Keratinocyte (primary cell): ENCODE measurements at places on chromosomes 1 and 21. TPM values are rescaled to one million over a fixed set of nuclear protein-coding genes. Genes with fewer than 3 reads are reported as not detected.

Gene MAN1A2
- polyA plus RNA-seq = 13.6 to 23.1 TPM (median 19.0 TPM) in 3 replicates

Gene AJAP1
- polyA plus RNA-seq = 2.2 to 2.8 TPM (median 2.5 TPM) in 3 replicates

Gene SLC35F3
- polyA plus RNA-seq = 11.7 to 13.8 TPM (median 11.9 TPM) in 3 replicates

Gene PTAFR
- polyA plus RNA-seq = 18.6 to 30.7 TPM (median 19.6 TPM) in 3 replicates

Gene VHLL
- 0.22 TPM in 1 of 3 replicates, not detected in the others for polyA plus RNA-seq

Gene AGO1
- polyA plus RNA-seq = 4.2 to 10.4 TPM (median 5.7 TPM) in 3 replicates

Gene KRTAP6-1
- polyA plus RNA-seq = not detected in 3 replicates

Gene ACKR1
- polyA plus RNA-seq = not detected in 3 replicates

Gene S100B
- polyA plus RNA-seq = not detected in 3 replicates

Gene RIMKLA
- not detected in 3 replicates for polyA plus RNA-seq

Gene CD164L2
- 2.6 to 5.9 TPM (median 2.7 TPM) in 3 replicates for polyA plus RNA-seq

GRCh38 chr1:228830185-228830953 lies 95.1 kb downstream of the RHOU start:
- no peak overlapping the region for H3K27ac ChIP-seq
- no peaks in the 10 kb centered on the region for H3K36me3 ChIP-seq
- H3K4me1 ChIP-seq = peaks cover 11% of the 10 kb centered on the region
- H3K27me3 ChIP-seq = peaks cover 27% of the 10 kb centered on the region
- DNase-seq = no peak
- H3K4me3 ChIP-seq = no peak overlapping the region

GRCh38 chr1:18751425-18751824 lies 108.0 kb downstream of the TAS1R2 start:
- H3K4me1 ChIP-seq = no peaks in the 10 kb centered on the region
- peaks cover 7% of the 10 kb centered on the region for H3K27me3 ChIP-seq
- H3K4me3 ChIP-seq = no peak overlapping the region
- H3K36me3 ChIP-seq = no peaks in the 10 kb centered on the region

DNA sequence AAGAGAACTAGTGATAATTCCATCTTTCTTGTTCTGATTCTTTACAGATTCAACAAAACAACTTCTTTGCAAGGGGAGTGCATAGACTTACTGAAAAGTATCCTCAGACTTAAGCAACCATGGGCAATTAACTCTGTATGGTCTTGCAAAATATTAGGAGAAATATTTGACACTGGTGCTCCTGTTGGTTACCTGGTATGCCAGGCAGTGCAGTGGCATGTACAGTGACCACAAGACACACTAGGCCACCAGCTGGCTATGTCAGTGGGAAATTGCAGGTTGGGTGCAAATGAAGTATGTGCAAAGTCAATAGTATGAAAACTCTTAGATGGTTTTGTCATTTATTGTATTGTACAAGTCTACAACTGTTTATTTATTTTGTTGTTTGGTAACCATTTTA lies 34.5 kb downstream of the EPS15 start:
- peaks cover under 1% of the 10 kb centered on the region for H3K36me3 ChIP-seq
- no peak overlapping the region for H3K4me3 ChIP-seq
- H3K27ac ChIP-seq = no peak overlapping the region
- H3K4me1 ChIP-seq = no peaks in the 10 kb centered on the region
- H3K27me3 ChIP-seq = no peaks in the 10 kb centered on the region
- no peak for DNase-seq

- DNase-seq = no peak
- H3K36me3 ChIP-seq = peaks cover 2% of the 10 kb centered on the region
- no peak overlapping the region for H3K27ac ChIP-seq
- H3K4me3 ChIP-seq = no peak overlapping the region
Measured at GRCh38 chr1:40495315-40495903, 13.2 kb upstream of the EXO5 start.

GRCh38 chr21:15221799-15222386 lies 157.1 kb upstream of the NRIP1 start:
- H3K4me1 ChIP-seq = peaks cover 43% of the 10 kb centered on the region
- H3K4me3 ChIP-seq = no peak overlapping the region
- no peaks in the 10 kb centered on the region for H3K27me3 ChIP-seq

- H3K36me3 ChIP-seq = no peaks in the 10 kb centered on the region
- no peak for DNase-seq
- no peak overlapping the region for H3K4me3 ChIP-seq
- H3K27me3 ChIP-seq = no peaks in the 10 kb centered on the region
Measured at GRCh38 chr1:95506736-95507414, 272.9 kb downstream of the RWDD3 start.

DNA sequence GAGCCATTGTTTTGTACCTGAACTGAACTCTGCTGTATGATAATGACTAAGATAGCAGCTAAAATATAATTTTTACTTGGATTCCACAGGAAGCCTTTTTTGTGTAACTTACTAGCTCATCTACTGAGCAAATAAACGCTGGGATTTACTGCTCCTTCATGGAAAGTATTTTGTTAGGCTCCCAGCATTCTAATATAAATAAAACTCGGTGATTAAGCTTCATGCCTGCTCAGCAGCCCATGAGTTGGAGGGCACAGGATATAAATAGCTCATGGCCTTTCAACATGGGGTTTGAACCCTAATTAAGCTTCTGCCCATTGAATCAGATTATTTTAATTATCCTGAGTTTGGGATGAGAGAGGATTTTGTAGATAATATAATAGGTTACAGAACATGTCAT lies 180.0 kb downstream of the PCP4 start:
- no peak overlapping the region for H3K4me3 ChIP-seq
- no peaks in the 10 kb centered on the region for H3K36me3 ChIP-seq
- no peaks in the 10 kb centered on the region for H3K27me3 ChIP-seq
- peaks cover 2% of the 10 kb centered on the region for H3K4me1 ChIP-seq
- DNase-seq = no peak
- no peak overlapping the region for H3K27ac ChIP-seq

GRCh38 chr1:27144920-27145661 lies 9.8 kb downstream of the SLC9A1 start:
- H3K4me3 ChIP-seq = no peak overlapping the region
- peaks cover 7% of the 10 kb centered on the region for H3K36me3 ChIP-seq
- no peaks in the 10 kb centered on the region for H3K27me3 ChIP-seq

- H3K4me1 ChIP-seq = no peaks in the 10 kb centered on the region
- H3K4me3 ChIP-seq = no peak overlapping the region
Measured at GRCh38 chr1:82538876-82539275, 738.1 kb downstream of the ADGRL2 start.

- H3K4me3 ChIP-seq = no peak overlapping the region
- DNase-seq = no peak
- no peaks in the 10 kb centered on the region for H3K27me3 ChIP-seq
Measured at GRCh38 chr1:91744953-91745639, 140.9 kb downstream of the TGFBR3 start.

DNA sequence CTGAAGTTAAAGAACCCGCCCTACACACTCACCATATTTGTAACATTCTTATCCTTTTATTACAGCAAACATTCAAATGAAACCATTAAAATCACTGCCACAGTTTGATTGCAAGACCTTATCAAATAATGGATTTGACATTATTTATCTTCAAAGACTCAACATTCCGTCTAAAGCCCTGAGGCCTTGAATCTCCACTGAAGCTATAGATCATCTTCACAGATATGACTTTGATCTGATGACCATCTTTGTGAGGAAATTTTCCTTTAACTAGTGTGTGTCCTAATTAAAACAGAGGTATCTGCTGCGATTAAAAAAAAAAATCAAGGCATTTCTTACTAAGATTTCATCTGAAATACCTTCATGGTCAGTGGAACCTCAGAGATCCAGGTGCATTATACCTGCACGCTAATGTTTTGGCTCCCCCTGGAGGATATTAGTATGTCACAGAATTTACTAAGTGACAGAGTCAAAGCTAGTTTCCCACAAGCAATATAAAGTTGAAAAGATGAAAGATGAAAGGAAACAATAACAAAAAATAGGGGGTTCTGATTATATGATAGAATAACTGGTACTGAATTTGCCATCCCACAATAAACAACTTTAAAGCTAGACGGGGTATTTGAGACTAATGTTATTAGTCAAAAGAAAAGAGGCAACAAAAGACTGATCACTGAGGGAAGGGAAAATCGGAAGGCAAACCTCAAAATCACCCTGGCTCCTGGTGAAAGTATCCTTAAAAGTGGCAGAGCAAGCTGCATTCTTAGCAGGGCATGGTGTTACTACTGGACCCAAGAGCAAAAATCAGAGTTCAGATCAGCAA lies 923.4 kb downstream of the NCAM2 start:
- H3K27ac ChIP-seq = no peak overlapping the region
- H3K36me3 ChIP-seq = no peaks in the 10 kb centered on the region
- H3K4me3 ChIP-seq = no peak overlapping the region
- H3K4me1 ChIP-seq = no peaks in the 10 kb centered on the region

- no peaks in the 10 kb centered on the region for H3K27me3 ChIP-seq
- H3K36me3 ChIP-seq = no peaks in the 10 kb centered on the region
- H3K4me1 ChIP-seq = peaks cover 23% of the 10 kb centered on the region
- DNase-seq = no peak
- no peak overlapping the region for H3K4me3 ChIP-seq
Measured at GRCh38 chr1:203478231-203478630, 2.6 kb downstream of the PRELP start.

DNA sequence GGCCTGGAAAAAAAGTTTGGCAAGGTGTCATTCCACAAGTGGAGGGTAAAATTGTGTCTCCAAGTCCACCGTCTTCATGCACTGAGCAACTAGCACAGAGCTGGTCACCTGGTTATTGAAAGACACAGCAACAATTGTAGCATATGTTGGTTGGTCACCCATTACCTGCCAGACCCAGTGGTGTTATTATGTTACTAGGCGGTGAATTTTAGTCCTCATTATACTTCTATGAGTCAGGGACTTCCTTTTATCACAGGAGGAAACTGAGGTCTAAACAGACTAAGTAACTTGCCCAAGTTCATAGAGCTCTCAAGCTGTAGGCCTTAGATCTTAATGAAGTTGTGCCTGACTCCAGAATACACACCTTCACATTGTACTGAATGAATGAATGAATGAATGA lies 94.9 kb upstream of the VANGL1 start:
- no peak for DNase-seq
- no peak overlapping the region for H3K4me3 ChIP-seq
- no peaks in the 10 kb centered on the region for H3K27me3 ChIP-seq
- H3K4me1 ChIP-seq = peaks cover 23% of the 10 kb centered on the region

- no peaks in the 10 kb centered on the region for H3K27me3 ChIP-seq
- no peaks in the 10 kb centered on the region for H3K36me3 ChIP-seq
- H3K4me3 ChIP-seq = no peak overlapping the region
- peaks cover 19% of the 10 kb centered on the region for H3K4me1 ChIP-seq
- H3K27ac ChIP-seq = no peak overlapping the region
- peak; percentile 53 for DNase-seq
Measured at GRCh38 chr1:20279509-20279908, 11.2 kb upstream of the VWA5B1 start.

GRCh38 chr1:115330480-115331013 lies 7.5 kb downstream of the NGF start:
- H3K27me3 ChIP-seq = no peaks in the 10 kb centered on the region
- H3K4me1 ChIP-seq = peaks cover 39% of the 10 kb centered on the region
- no peak overlapping the region for H3K4me3 ChIP-seq
- peak; percentile 36 for DNase-seq
